Dermis microvascular lymphatic vessel endothelial cell (primary cell): ENCODE measurements at places on chromosomes 13 and 19.
A peak's percentile ranks its signal among the peaks of the same experiment; 100 is the strongest.

DNA sequence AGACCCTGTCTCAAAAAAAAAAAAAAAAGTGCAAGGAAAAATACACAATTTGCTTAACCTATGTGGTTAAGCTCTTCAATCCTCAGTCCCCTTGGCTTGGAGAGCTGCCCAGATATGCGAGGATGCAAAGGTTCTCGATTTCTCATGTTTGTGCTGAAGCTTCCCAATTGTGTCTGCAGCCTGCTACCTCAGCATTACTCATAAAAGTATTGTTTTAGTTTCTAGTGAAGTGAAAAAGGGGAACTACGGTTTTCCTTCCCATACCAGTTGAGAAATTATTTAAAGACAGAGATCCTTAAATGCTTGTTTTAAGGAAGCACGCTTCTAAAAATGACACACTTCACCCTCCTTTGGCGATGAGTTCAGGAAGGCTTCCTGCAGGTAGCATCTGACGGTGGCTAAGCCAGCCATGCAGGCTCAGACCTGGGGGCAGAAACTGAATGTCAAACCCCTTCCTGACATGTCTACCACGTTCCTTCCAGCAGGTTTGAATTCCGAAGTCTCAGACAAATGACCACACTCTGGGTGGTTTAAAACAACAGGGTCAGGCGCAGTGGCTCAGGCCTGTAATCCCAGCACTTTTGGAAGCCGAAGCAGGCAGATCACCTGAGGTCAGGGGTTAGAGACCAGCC, 47.9 kb downstream of the RUBCNL start:
- DNase-seq: peak; percentile 75

DNA sequence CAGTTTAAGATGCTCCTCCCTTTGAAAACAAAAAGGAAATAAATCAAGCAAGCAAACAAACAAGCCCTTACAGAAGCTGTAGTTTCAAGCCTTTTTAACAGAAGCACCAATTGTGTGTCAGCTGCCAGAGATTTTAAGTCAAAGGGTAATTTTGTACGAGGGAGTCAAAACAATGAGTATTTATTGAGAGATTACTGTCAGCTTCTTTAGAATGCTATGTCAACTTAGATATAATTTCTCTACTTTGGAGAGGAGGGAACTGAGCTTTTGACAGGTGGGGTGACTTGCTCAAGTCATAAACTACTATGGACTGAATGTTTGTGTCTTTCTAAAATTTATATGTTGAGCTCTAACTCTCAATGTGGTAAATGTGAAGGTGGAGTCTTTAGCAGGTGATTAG, 10.5 kb upstream of the CBY2 start:
- DNase-seq: no peak

GRCh38 chr19:379796-380195, 29.2 kb downstream of the C2CD4C start:
- no peak for DNase-seq

DNA sequence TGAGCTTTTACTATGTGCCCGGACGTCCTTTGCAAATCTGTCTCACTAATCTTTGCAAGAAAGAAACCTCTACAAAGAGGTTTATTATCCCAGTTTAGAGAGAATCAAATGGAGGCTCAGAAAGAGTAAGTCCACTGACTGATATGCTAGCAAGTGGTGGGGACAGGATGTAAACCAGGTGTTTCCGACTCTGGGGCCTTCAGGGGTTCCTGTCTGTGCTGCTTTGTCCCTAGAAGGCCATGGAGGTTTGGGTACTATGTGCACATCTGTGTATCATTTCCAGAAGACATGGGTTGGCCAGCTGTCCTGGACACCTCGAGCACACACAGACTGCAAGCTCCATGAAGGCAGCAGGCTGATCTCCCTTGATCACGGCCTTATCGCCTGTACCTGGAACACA, 1.2 kb upstream of the KPTN start:
- DNase-seq: no peak

- no peak for DNase-seq
Measured at GRCh38 chr19:45152504-45153338, 8.1 kb downstream of the NKPD1 start.

DNA sequence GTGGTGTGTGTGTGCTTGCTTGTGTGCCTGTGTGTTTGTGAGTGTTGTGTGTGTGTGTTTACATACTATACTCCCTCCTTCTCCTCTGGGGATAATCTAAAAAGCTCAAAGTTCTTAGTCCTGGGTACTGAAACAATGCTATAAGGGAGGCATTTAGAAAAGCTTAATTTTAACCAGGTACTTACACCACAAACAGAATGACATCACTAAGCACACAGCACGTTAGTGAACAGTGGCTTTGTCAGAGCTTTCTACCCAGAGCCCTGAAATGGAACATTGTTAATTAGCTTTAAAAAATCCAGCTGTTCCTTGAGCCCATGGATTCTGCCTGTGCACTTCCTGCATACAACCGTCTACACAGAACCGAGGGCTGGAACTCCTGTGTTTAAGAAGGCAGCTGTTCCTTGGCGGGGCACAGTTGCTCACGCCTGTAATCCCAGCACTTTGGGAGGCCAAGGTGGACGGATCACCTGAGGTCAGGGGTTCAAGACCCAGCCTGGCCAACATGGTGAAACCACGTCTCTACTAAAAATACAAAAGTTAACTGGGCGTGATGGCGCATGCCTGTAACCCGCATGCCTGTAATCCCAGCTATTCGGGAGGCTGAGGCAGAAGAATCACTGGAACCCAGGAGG, 69.6 kb upstream of the RNF113B start:
- no peak for DNase-seq

GRCh38 chr13:57624565-57625435, 6.7 kb upstream of the PCDH17 start:
- peak; percentile 60 for DNase-seq

GRCh38 chr13:45372189-45373161, 31.5 kb upstream of the TPT1 start:
- DNase-seq: peak; percentile 37

DNA sequence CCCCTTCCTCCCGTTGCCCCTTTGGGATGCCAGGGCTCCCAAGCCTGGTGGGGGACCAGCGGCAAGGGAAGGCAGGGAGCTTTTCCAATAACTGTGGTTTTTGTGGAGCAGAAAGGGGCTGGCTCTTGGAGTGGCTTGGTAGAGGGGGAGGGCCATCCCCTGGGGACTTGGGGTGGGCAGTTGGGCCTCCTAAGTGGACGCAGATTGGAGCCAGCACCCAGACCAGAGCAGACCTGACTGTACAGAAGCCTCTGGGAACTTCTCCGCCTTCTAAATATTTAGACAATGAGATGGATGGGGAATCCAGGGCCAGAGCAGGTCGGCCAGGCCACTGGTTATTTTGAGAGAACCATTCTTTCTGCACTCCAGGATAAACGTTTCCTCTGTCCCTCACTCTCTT, 4.2 kb downstream of the PTGIR start:
- no peak for DNase-seq

DNA sequence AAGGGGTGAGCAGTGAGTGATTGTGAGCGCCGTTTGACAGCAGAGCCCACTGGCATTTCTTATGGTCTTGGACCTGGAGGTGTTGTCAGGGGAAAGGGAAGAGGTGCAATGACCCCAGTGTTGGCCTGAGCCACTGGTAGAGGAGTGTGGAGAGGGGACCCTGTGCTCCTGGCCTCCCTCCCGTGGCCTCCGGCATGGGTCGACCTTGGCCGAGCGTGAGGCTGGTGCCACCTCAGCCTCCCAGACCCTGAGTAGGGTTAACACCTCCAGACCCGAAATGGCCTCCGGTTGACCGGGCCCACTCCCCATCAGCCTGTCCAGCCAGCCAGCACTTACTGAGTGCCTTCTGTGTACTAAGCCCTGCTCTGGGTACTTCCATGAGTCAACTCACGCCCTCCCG, 6.5 kb downstream of the TRAPPC5 start:
- no peak for DNase-seq

- no peak for DNase-seq
Measured at GRCh38 chr19:27780367-27781075, 1432.4 kb downstream of the UQCRFS1 start.

DNA sequence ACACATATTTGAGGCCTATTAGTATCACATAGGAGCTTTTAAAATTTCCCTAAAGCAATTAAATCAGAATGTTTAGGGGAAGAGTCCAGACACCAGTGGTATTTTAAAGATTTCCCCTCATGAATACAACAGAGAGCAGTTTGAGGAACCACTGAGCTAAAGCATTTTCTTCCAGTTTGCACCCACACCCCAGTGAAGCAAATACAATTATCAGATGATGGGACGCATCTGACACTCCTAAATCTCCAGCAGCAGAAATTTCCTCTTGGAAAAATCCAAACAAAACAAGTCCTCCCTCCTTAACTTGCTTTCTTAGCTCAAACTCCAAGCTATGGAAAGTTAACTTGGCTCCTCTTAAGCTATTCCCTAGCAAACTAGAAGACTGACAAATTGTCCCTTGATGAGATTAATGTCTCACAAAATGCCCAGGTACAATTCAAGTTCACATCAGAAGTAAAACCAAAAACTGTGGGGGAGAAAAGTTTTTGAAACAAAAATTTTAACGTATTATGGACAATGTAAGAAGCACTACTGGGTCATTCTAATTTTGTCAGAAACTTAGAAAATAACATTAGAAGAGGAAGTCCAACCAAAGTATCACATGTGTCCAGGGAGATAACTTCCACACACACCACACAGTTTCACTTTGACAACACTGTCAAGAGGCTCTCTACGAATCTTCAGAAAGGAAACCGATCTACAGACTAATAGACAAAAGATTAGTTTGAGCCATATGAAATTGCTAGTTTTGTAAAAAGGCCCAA, 74.1 kb downstream of the ABCC4 start:
- no peak for DNase-seq

DNA sequence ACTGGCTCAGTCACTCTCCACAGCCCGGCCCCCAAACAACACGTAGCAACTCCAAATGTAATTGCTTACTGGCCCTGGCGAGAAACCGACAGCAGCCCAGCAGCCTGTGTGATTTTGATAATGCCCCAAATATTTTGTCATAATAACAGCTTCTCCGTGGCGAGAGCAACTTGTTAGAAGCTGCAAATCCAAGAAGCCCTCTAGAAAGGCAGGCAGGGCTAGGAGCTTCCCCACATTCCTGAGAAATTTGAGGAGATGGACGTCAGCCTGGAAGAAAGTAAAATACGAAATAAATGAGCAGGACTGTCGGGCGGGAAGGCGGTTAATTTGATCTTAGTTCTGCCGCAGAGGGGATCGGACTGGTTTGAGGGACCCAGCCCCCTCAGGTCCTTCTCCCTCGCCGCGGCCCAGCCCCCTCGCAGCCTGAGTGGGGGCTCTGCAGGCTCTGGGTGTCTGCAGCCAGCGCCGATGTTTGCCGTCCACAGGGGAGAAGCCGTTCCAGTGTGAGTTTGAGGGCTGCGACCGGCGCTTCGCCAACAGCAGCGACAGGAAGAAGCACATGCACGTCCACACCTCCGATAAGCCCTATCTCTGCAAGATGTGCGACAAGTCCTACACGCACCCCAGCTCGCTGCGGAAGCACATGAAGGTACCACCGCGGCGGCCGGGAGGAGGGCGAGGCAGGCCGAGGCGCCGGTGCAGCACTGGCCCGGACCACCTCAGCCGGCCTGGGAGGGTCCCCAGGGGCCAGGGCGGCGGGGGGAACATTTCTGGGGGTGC, 3.1 kb downstream of the ZIC2 start:
- no peak for DNase-seq

- DNase-seq: no peak
Measured at GRCh38 chr13:51041126-51041525, 69.9 kb downstream of the C13orf42 start.

GRCh38 chr19:38893341-38893771, 6.1 kb downstream of the SIRT2 start:
- peak; percentile 42 for DNase-seq

DNA sequence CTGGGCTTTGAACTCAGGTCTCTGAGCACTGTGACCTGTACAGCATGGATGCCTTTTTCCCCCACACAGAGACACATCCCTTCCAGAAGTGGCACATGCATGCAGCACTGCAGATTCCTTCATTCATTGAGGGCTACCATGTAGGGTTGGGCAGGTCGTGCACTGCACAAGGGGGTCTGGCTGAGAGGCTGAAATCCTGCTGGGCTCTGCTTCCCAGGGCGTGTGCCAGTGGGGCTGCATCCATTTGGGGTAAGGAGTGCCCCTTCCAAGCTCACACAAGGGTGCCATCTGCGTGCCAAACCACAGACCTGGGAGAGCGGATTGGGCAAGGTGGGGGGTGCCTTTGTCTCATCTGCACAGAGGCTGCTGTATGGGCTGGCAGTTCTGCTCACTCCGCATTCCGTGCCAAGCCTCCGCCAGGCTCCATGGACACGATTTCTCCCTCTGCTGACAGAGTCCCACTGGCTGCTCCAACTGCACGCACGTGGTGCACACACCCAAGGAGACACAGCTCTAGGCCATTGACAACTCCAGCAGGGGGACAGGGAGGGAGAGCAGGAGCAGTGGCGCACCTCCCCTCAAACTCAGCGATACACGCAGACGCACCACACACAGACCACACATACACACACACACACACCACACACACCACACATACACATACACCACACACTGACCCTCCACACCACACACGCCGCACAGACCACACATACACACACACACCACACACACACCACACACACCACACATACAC, 4.5 kb upstream of the SHISA7 start:
- no peak for DNase-seq

DNA sequence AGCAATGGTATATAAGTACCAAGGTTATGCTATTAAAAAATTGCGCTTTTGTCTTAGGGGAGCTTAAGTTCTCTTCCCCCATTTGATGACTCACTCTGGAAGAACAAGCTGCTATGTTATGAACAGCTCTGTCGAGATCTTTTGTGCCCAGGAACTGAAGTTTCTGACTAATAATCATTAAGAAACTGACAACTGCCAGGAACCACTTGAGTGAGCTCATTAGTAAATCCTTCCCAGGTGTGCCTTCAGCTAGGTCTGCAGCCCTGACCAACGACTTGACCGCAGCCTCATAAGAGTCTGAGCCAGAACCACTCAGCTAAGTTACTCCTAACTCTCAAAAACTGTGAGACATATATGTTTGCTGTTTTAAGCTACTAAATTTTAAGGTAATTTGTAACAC, 147.8 kb downstream of the SLITRK6 start:
- DNase-seq: no peak

- DNase-seq: no peak
Measured at GRCh38 chr13:68481130-68481529, 1251.0 kb upstream of the PCDH9 start.

DNA sequence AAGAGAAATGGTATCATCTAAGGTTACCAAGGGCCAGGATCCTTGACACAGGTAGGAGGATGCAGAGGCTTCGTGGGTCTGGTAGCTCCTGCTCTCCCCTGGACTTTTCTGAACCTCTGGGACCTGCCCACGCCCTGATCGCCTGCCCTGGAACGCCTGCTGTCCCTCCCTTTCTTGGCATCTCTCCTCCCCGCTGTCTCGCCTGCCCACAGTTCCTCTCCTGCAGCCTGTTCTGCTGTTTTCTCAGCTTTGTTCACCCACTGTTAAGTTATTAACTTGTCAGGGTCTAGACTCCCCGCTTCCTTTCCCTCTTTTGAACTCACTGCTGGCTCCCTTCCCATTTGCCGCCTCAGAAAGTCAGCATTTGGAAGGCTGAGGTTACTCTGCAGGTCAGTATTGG, 19.8 kb downstream of the SERP2 start:
- DNase-seq: no peak

GRCh38 chr19:44512326-44513298, 12.3 kb upstream of the ZNF180 start:
- peak; percentile 58 for DNase-seq
